ENCODE measurements at places on chromosomes 13 and 19.

DNA sequence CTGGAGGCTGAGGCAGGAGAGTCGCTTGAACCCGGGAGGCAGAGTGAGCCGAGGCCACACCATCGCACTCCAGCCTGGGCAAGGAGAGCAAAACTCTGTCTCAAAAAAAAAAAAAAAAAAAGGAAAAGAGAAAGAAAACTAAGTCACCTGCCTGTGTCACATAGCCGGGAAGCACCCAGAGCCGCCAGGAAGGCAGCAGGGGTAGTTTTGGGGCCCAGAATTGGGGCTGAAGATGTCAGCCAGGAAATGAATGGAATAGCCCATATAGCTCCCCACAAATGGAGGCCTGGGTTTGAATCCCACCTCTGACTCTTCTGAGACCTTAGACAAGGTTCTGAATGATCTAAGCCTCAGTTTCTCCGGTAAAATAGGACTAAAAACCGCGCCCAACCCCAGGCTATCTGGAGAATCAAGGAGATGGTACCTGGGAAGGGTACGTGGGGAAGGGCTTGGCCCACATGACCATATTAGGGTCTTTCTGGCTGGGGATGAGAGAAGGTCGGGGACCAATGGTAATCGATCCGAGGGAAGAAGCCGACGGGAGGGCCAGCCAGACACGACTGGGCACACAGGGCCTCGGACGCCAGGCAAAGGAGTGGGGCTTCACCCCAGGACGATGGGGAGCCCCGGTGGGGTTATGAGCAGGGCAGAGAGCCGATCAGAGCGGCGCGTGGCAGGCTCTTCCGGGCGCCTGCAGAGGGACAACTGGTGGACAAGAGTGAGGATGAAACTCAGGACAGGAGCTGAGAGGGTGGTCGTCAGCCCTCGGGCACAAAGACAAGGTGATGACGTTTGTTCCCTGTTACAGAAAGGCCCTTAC, 14.4 kb downstream of the CCDC124 start:
- no peak for DNase-seq

- no peak for DNase-seq
Measured at GRCh38 chr13:59997976-59998375, 165.8 kb downstream of the DIAPH3 start.

DNA sequence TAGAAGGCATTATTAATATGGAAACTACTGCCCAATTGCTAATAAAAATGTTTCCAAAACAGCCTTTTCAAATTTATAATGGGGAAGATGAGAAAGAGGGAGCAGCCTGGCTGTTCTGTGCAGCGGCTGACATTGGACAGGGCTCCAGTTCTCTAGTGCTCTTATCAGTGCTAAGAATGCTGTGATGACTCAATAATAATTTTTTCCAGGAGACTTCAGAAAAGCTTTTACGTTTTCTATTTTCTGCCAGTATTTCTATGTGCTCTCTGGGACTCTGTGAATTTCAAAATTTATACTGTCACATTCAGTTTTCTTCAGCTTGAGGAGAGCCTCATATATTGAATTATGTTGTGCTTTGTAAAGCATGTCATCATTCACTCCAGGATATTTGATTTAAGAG, 209.6 kb downstream of the VWA8 start:
- DNase-seq: no peak

- no peak for DNase-seq
Measured at GRCh38 chr13:64765636-64766035, 2464.5 kb downstream of the PCDH9 start.

DNA sequence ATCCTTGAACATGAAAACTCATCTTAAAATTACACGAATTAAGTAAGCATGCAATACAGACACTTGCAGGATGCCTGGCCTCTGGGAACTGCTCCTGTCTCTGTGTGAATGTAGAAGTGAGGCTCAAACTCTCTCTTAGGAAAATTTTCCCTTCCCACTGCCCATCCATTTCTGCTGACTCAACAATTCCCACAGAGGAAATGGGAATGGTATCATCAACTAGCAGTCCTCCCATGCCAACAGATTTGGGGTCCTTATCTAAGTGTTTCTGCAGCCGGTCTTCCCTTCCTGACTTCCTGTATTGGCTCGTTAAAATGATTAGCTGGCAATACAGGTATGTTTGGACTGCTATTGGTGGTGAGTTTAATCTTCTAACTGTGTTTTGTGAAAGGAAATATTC, 85.8 kb downstream of the DOCK9 start:
- no peak for DNase-seq

- DNase-seq: no peak
Measured at GRCh38 chr19:53596056-53596455, 35.7 kb upstream of the DPRX start.

Measured in NCI-H1105 (cell line).